ENCODE measurements at places on chromosomes 6 and 20. TPM values are rescaled to one million over a fixed set of nuclear protein-coding genes. Genes with fewer than 3 reads are reported as not detected.

SLC22A7 gene
- not detected for total RNA-seq

BTBD9 gene
- total RNA-seq = 2.3 TPM

RBL1 gene
- 9.2 TPM for total RNA-seq

RNF144B gene
- 0.14 TPM for total RNA-seq

CYP39A1 gene
- total RNA-seq = not detected

CHRNA4 gene
- total RNA-seq = 0.15 TPM

ADGRF1 gene
- total RNA-seq = not detected

EPM2A gene
- 3.7 TPM for total RNA-seq

SAPCD1 gene
- total RNA-seq = 3.7 TPM

IRF4 gene
- 0.07 TPM for total RNA-seq

KIF13A gene
- total RNA-seq = 20.1 TPM

SNPH gene
- total RNA-seq = 3.7 TPM

PFDN6 gene
- 118 TPM for total RNA-seq

FOXA2 gene
- total RNA-seq = 12.9 TPM

MRPL18 gene
- 91.5 TPM for total RNA-seq

LIN28B gene
- 1.8 TPM for total RNA-seq

EFCAB8 gene
- total RNA-seq = not detected

CST7 gene
- not detected for total RNA-seq

PPP1R14C gene
- 0.78 TPM for total RNA-seq

ADAM33 gene
- 0.06 TPM for total RNA-seq

OR2B6 gene
- total RNA-seq = not detected

PLEKHG1 gene
- total RNA-seq = 0.26 TPM

WFDC12 gene
- total RNA-seq = not detected

WFDC2 gene
- total RNA-seq = not detected

VARS1 gene
- 55.8 TPM for total RNA-seq

CGAS gene
- 5.2 TPM for total RNA-seq

PSMF1 gene
- 226 TPM for total RNA-seq

PHACTR1 gene
- total RNA-seq = not detected

SLC24A3 gene
- 0.03 TPM for total RNA-seq

Measured in A549 treated with RU486 at 1 μM for 4 hours (cell line).